PC-3 (cell line): ENCODE measurements at places on chromosomes 1 and 21. TPM values are rescaled to one million over a fixed set of nuclear protein-coding genes. Genes with fewer than 3 reads are reported as not detected.

CHTOP gene
- total RNA-seq, result 101 and 112 TPM in 2 replicates

DNA sequence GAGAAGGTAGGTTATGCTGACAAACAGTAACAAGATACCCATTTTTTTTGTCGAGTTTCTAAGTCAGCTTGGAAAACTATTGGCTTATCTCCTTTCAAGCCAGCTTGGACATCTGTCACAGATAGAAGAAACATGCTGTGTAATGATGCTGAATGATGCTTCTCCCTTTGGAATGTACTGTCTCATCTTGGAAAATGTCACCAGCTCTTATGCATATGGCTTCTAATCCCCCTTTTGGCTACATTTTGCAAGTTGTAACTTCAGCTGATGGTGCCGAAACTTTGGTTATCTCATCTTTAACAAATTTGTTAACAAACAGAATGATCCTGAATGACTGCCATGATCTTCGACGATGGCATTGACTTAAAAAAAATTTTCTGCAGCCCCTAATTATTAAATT lies 68.8 kb upstream of the ST6GALNAC3 start:
- DNase-seq, result no peak

GRCh38 chr1:14254251-14254650 lies 344.2 kb upstream of the KAZN start:
- no peak for DNase-seq

- DNase-seq, result peak; percentile 91
Observed at GRCh38 chr1:225881081-225881958, 860 bp downstream of the TMEM63A start.

- no peak for DNase-seq
Observed at GRCh38 chr1:17192394-17193221, 12.3 kb upstream of the PADI1 start.

KDF1 gene
- 21.7 and 22.9 TPM in 2 replicates for total RNA-seq

- DNase-seq, result no peak
Observed at GRCh38 chr1:24299901-24300300, 19.3 kb upstream of the GRHL3 start.

DNA sequence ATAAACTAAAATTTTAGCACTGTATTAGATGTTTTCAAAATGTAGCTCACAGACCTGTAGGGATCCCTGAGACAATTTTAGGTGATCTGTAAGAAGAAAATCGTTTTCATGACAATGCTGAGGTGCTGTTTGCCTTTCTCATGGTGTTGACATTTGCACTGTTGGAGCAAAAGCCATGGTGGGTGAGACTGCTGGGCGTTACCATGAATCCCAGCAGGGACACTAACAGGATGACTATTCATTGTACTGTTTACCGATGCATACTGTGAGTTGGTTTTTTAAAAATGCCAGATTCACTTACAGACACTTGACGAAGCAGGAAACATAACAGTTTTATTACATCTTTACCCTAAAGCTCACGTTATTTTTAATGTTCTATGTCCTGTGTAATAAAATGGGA lies 468.5 kb downstream of the PCP4 start:
- DNase-seq, result no peak

MARK1 gene
- total RNA-seq, result 0.40 and 1.5 TPM in 2 replicates

DNA sequence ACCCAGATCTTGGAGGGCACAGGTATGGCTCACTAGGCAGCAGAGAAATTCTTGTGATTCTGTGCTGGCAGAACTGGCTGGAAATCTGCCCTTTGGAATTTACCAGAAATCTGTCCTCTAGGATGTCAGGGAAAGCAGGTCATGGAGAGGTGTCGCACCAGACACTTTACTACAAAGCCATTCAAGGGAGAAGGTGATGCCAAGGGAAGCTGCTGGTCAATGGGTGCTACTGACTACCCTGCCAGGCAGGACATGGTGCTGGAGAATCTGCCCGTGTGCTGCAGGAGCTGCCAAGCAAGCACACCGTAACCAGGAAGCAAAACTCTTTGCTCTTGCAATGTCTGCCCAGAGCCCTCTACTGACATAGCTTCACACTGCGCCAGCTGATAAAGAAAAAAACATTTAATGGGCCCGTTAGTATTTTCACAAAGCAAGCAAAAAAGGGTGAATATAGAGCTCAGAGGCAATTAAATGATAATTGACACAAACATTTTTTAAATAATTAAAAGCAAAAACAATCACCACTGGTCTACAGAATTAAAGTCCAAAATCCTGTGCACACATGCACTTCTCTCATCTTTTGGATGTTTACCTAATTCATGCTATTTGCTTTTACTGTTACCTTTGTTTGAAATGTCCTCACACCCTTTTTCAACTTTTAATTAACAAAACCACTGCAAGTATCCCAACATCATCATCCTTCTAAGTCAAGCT lies 7.2 kb upstream of the FBXO28 start:
- peak; percentile 85 for DNase-seq

GRCh38 chr1:78223417-78224215 lies 177.8 kb downstream of the GIPC2 start:
- DNase-seq, result peak; percentile 15

DNA sequence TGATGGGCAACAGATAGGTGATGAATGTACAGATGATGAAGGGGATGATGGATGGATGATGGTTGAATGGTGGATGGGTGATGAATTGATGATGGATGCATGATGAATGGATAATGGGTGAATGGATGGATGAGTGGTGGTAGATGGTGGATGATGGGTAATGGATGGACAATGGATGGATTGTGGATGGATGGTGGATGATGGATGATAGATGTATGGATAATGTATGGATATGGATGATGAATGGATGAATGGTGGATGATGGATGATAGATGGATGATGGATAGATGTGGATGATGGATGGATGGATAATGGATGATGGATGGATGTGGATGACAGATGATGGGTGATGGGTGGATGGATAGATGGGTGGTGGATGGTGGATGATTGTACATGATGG lies 35.7 kb downstream of the WNT3A start:
- DNase-seq, result no peak

LMX1A gene
- not detected in 2 replicates for total RNA-seq

GRCh38 chr21:44466996-44467858 lies 11.9 kb downstream of the LRRC3 start:
- no peak for DNase-seq

- no peak for DNase-seq
Observed at GRCh38 chr1:161784968-161785367, 18.8 kb downstream of the ATF6 start.

- DNase-seq, result no peak
Observed at GRCh38 chr1:214859647-214860046, 222.9 kb upstream of the KCNK2 start.

- no peak for DNase-seq
Observed at GRCh38 chr1:225870911-225871310, 11.3 kb downstream of the TMEM63A start.

AVPR1B gene
- total RNA-seq, result 0.22 TPM in 1 of 2 replicates, not detected in the other

ADORA1 gene
- total RNA-seq, result 1.4 and 3.9 TPM in 2 replicates

FCAMR gene
- total RNA-seq, result not detected in 2 replicates

GRCh38 chr1:153346077-153346723 lies 2.4 kb downstream of the PGLYRP4 start:
- DNase-seq, result no peak

SPRR3 gene
- total RNA-seq, result 0.51 TPM in 1 of 2 replicates, not detected in the other

PROK1 gene
- not detected in 2 replicates for total RNA-seq

CDA gene
- total RNA-seq, result 30.3 and 36.3 TPM in 2 replicates

DNA sequence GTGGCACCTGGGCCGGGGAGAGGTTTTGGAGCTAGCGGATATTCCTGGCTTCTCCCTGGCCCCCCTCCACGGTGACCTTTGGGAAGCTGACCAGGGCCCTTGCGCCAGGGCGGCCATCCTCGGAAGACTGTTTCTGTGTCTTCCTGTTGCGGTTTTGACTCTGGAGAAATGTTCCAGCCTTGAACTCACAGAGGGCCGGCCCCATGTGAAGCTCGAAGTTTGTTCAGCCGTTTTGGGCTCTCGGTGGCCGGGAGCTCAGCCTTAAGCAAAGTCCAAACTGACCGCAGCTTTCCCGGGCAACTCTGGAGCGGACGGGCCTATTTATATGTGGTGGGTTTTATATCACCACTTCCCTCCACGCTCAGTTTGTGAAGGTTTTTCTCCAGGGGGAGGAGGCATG lies 17.0 kb upstream of the WNT4 start:
- no peak for DNase-seq

SLC44A5 gene
- total RNA-seq, result not detected in 2 replicates

TNFRSF1B gene
- total RNA-seq, result 0.29 and 1.3 TPM in 2 replicates

SHE gene
- not detected in 2 replicates for total RNA-seq

GRCh38 chr1:175665616-175666015 lies 77.8 kb downstream of the TNR start:
- DNase-seq, result no peak

DNA sequence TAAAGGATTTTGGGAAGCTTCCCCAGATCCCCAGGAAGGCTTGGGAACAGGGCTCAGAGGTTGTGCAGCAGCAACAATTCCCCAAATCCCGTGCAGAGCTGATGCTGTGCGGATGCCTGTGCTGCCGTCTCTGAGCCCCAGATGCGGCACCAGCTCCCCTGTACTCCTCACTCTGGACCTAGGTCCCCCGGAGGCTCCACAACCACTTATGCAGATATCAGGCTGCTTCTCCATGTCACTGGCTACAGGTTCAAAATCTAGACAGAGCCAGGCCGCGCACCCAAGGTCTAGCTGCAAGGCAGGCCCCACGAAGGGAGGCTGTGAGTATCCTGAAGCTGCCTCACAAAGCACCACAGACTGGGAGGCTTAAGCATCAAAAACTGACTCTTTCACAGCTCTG lies 81.6 kb downstream of the PDE9A start:
- DNase-seq, result no peak

GRCh38 chr1:165828103-165828668 lies 772 bp downstream of the UCK2 start:
- DNase-seq, result peak; percentile 55

- peak; percentile 8 for DNase-seq
Observed at GRCh38 chr1:39701049-39701439, 9.8 kb upstream of the HPCAL4 start.

DNA sequence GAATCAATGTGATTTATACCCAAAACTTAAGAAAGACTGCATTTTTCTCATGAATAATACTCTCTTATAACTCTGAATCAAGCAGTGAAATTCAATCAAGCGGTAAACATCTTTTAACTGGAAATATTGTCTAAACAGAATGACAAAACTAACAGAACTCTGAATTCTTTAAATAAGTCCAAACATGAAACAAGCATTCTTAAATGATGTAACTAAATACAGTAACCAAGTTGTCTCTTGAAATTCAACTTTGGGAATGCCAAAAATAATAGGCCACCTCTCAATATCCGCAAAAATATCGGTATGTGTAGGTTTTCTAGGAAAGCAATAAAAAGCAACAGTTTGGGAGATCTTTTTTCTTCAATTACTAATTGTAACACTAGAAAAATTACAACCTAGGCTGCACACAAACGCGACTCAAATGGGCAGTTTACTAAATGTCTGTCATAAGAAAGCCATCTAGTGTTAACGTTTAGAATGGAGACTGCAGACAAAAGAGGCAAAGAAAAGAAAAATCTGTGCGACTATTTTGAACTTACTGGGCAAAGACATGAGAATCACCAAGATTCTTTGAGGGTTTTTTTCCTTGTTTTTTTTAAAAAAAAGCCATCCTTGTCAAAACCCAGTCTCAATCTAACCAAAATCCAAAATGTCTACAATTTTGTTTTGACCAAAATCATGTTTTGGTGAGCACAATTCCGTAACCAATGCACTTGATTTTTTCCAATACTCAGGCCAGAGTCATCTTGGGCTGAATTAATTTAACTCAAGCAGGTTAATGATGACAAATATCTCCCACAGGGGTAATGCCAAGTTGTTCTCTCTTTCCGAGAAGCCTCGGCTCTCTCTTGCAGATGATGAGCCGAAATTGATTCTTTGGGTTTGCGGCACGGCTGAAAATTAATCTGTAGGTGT lies 1.3 kb downstream of the SIPA1L2 start:
- DNase-seq, result peak; percentile 75

DNA sequence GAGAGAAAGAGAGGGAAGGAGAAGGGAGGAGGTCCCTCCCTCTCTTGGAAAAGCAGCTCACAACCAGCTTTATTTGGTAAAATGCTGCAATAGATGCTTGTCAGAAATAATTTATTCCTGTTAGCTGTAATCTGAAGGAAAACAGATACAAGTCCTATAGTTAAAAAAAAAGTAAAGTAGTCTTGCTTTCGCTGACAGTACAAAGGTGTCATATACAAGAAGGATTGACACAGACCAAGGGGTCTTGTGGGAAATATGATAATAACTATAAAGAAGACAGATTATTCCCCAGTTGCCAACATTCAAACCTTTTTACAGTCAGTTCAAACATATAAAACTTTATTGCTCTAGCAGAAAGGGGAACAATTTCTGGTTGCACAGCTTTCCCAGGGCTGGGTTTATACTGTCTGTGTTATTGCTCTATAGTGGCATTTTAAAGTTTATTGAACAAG lies 145.0 kb downstream of the PBX1 start:
- no peak for DNase-seq

CLCA1 gene
- total RNA-seq, result not detected in 2 replicates

RAB7B gene
- not detected in 2 replicates for total RNA-seq

DNA sequence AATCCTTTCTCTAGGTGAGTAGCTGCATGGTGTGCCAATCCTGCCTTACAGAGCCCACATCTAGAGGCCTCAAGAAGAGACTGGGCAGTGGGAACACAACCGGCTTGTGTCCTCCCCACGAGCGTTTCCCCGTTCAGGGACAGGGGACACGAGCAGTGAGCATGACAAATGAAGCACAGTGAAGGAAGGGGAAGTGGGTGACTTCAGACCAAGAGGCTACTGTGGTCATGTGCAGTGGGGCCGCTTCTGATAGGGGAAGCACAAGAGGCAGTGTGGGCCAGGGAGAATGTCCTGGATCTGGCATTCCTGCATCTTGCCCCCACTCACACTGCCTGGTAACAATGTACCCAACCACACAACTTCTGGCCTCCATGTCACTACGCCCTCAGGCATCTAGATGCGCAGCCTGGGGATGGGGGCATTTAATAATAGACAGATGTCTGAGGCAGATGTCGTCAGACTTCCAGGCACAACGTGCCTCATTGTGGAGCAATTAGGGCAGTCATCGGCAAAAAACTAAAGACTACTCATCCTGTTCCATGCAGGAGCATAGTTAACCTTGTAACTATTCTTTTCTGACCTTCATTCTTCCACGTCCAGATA lies 155.6 kb upstream of the NBPF11 start:
- no peak for DNase-seq

- DNase-seq, result peak; percentile 55
Observed at GRCh38 chr1:184974056-184974836, at the start of gene NIBAN1. TSS of gene NIBAN1 (minus strand) at chr1:184974508. CDS start at chr1:184974356, 152 bp downstream.

EEIG2 gene
- 5.2 and 6.2 TPM in 2 replicates for total RNA-seq

GRCh38 chr1:199122532-199123311 lies 483.9 kb downstream of the PTPRC start:
- DNase-seq, result peak; percentile 79
